AG08395 (cell line): ENCODE measurements at places on chromosomes 13 and 19.
A peak's percentile ranks its signal among the peaks of the same experiment; 100 is the strongest.

GRCh38 chr19:55585658-55586339 is 5.2 kb upstream of the ZNF579 start:
- DNase-seq = peak; percentile 52

GRCh38 chr13:88648598-88649373 is 977.6 kb downstream of the SLITRK5 start:
- no peak for DNase-seq

DNA sequence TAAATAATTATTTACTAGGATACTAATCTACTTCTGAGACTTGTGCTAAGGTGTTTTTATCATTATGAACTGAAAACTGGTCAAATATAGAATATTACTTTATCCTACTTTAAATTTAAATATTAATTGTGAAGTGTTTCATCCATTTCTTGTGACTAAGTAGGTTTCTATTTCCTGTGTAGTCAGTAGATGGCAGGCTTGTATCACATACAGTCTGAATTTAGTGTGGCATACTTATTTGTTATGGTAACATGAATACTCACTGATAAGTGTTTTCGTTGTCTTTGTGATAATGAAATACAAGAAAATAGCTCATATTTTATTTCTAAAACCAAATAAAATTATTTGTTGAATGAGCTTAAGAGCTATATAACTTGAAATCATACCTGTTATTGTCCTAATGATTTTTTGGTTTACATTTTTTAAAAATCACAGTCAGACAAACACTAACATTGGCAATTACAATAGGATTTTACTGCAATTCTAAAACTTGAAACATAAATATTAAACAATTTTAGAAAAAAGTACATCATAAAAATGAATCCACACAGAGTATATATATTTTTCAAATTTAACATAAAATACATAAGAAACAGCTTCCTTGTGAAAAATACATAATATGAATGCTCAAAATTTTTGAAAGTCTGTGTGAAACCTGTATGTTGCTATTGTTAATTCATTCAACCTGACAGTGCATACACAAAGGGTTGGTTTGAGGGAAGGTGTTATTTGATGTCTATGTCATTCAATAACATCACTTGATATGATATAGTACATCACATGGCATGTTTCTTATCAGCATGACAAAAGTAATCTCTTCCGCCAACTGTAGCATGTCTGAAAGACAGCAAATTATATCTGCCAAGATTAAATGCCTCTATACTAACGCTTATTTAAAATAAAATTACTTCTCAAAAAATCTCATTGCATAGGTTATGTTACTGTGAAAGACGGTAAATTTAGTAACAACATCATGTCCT is 904.8 kb upstream of the PCDH20 start:
- no peak for DNase-seq

DNA sequence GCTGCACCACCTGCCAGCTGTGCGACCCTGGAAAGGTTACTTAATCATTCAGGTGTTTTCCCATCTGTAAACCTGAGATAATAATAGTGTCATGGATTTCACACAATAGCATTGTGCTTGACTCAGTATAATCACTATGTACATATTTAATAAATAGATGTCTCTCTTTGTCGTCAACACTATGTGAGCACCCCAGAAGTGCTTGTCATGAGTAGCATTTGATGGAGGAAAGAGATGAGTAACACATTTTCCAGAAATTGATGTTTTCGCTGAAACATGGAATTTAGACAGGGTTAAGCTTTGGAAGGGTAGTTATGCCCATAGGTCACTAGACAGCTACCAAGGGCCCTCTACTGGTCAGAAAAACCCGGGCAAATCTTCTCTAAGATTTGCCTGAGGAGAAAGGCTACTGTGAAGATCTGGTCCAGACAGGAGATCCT is 9.5 kb upstream of the MBNL2 start:
- DNase-seq = peak; percentile 66

GRCh38 chr19:15047680-15048079 is 1.6 kb upstream of the CASP14 start:
- DNase-seq = no peak

DNA sequence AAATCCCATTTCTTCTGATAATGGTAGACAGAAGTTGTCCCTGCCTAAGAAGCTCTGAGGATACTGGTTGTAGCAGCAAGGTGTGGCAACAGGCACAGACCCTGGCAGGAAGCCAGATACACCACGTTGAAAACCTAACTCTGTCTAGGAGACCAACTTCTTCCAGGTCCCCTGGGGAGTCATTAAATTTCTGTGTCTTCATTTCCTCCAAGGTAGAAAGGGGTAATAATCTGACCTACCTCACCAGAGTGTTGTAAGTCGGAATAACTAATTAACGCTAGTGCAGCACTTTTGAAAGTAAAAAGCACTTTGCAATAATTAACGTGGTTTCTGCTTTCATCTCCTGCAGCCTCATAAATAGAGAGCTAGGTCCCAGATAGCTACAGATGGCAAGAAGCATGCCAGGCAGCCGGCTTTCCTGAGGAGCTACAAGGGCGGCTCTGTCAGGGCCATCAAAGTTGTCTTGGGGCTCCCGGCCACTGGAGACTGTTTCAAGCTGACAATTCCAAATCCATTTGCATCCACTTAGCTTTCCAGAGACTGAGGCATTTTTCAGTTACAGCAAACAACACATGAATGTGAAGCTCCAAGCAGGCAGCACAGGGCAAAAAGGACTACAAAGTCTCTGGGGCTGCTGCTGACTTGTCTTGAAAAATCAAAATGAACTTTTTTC is 176.2 kb downstream of the FOXO1 start:
- DNase-seq = no peak

DNA sequence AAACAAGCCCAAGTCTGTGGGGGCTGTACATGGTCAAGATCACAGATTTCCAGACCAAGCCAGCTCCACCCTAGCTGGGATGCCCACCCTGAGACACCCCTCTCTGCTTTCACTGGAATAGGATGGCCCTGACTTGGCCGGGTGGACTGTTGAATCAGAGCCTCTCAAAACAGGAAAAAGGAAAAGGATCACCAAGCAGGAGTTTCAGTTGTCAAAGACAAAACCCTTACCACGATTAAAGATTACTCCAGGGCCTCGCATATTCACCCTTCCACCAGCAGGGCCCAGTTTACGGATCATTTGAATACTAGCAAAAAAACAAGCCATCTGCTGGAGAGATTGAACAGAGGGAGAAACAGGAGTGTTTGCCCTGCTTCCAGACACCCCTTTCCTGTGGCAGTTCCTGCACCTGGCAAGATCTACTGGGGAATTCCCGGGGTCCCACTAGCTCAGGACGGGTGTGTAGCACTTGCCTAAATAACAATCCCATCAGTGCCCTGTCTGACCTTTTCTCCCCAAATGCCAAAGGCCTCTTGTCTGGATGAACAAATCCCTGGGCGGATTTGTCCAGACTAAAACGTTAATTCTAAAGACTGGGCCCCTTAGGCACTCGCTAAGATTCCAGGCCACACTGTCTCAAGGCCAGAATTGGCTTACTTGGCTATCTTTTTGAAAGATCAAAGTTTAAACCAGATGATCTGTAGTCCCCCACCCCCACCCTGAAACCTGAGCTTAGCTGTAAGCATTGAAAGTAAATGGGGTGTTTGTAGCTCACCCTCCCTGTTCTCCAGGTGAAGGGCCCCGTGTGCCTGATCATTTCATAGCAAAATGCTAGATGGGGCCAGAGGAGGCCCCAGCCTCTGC is 38.4 kb downstream of the ACTN4 start:
- no peak for DNase-seq

DNA sequence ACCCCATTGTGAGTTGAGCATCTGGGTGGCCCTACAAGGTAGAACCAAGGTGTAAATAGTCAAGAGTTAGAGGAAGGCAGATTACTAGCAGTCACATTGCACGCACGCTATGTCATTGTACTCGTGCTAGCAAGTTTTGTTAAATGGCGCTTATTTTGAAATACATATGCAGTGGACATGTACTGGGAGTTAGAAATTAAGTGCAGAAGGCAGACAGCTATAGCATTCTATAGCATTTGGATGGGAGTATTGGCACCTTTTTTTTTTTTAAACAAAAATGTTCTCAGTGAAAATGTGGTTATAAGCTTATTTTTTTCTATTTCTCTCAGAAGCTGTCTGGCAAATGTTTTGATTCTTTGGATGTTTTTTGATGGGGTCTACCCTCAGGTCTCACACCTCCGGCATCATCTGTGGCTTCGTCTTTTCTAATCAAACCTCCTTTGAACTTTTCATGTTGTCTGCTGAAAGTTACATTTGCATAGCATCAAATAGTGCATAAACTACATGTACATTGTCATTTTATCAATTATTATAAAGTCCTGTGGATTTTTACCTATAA is 68.1 kb downstream of the ARHGEF7 start:
- no peak for DNase-seq

- DNase-seq = no peak
Measured at GRCh38 chr13:43127103-43127798, 103.9 kb downstream of the DNAJC15 start.

- no peak for DNase-seq
Measured at GRCh38 chr13:113964251-113964995, 9.5 kb downstream of the C13orf46 start.

- no peak for DNase-seq
Measured at GRCh38 chr13:97423300-97424045, 10.5 kb upstream of the RAP2A start.

DNA sequence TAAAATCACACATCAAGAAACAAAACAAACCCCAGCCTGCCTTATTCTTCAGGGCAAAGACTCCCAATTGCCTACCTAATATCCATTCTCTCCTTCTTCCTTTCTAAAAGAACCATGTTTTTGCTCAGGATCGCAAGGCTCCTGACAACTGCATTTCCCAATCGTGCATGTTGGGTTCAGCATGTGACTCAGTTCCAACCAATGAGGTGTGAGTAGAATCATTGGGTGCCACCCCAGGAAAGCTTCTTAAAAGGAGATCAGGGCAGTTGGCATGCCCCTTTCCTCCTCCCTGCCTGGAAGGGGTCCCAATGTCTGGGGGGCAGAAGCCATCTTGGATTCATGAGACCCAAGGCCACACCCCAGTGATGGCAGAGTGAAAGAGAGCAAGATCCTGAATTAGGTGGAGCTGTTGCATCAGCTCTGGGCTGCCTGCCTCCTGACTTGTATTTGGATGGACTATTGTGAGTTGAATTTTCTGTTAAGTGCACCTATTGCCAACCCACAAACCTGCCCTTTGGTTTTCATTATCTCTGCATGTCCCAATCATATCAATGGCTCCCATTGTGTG is 26.0 kb upstream of the UBAC2 start:
- no peak for DNase-seq

GRCh38 chr13:22793598-22794134 is 387.1 kb upstream of the SGCG start:
- DNase-seq = no peak

DNA sequence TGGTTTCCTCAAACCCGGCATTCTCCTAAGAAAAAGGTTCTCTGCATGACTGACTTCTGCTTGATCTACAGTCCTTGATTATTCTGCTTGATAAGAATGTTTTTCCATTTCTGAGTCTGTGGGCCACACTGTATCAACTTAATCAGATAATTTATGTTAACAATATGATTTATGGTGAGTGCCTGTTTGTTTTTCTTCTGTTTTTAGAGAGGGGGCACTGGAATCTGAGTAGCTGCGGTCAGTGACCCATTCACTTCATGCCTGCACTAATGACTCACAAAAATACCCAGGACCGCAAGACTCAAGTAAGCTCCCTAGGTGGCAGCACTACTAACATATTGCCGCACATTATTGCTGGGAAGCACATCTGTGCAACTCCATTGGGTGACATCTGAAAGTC is 542.3 kb upstream of the ATXN8OS start:
- no peak for DNase-seq

- no peak for DNase-seq
Measured at GRCh38 chr19:43498233-43498842, 6.2 kb downstream of the PHLDB3 start.

GRCh38 chr13:79389026-79389425 is 17.0 kb downstream of the RBM26 start:
- DNase-seq = no peak

- no peak for DNase-seq
Measured at GRCh38 chr13:28654276-28654675, 4.7 kb upstream of the POMP start.

DNA sequence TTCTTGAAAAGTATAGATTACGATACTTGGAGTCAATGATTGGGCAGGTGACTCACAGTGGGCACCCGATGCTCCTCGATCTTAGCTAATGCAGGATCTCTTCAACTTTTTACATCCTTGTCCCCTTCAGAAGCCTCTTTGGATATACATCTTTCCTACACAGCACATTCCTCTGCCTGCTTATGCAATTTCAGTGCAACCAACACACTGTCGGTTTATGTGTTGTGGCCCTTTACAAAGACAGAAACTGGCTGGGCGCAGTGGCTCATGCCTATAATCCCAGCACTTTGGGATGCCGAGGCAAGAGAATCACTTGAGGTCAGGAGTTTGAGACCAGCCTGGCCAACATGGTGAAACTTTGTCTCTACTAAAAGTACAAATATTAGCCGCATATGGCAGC is 2.6 kb downstream of the GPR42 start:
- DNase-seq = no peak

DNA sequence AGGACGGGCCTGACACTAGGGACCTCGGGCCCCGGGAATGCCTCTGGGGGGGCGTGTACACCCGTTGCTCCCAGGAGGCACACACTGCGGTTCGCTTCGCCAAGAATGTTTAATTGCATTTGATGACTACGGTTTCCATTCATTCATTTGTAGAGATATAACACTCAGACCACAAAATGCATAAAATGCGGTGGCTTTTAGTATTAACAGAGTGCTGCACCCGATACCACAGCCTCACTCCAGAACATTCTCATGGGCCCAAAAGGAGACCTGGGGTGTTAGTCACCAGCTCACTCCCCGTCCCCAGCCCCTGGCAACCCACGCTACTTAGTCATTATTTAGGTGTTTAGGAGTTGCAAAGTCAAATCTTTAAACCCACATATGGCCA is 21.8 kb downstream of the HCN2 start:
- DNase-seq = peak; percentile 87

DNA sequence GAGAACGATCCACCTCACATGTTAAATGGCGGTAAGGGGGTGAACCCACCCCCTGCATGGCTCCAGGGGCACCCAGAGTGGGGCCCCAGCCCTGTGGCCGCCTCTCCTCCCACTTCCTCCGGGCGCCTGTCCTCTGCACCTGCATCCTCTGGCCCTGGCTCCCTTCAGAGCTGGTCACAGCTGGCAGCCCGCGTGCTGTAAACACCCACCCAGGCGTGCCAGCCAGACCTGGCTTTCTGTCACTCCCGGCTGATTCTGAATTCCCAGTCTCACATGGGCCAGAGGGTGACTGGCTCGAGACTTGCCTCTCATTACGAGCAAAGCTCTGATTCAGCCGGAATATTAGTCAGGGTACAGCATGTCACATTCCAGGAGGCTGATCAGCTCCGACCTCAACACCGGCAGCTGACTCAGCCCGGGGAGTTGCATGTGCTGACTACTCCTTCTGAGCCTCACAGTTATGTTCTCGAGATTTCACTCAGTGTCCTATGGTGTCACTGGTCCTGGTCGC is 75.1 kb downstream of the GNG7 start:
- DNase-seq = peak; percentile 97

GRCh38 chr19:49430172-49430677 is 5.0 kb downstream of the GFY start:
- no peak for DNase-seq
